ENCODE measurements at places on chromosomes 1 and 21. TPM values are rescaled to one million over a fixed set of nuclear protein-coding genes. Genes with fewer than 3 reads are reported as not detected.

Gene EXO1
- 0.84 TPM for total RNA-seq

DNA sequence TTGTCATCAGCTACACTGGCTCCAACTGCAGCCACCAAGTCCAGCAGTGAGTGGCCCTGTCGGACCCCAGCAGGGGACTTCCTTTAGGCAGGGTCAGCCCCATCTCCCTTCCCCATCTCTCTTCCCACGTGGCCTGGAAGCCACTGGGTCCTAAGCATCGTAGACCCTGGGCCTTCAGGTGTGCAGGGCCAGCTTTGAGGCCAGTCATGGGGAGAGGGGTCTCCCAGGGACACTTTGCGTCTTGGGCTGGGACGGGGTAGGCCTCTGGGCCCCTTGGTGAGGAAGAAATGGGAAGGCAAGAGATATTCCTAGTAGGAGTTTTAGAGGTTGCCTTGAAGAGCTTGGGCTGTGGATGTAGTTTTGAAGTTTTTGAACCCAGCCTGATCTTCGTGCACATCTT, 12.1 kb upstream of the MIIP start:
- DNase-seq, result no peak

DNA sequence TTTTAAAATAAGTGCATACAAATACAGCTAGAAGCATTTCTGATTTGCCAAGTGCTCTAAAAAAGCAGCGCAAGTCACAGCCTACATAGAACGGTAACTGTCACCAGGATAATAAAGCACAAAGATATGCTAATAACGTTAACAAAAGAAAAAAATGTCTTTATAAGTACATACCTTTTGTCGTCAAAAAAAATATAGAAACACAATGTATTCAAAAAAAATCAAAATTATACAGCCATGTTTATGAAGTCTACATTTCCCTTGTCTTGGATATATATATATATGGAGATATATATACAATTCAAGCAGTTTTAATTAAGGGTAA, 3.2 kb downstream of the IRF2BP2 start:
- no peak for DNase-seq

Gene PLA2G4A
- 9.0 TPM for total RNA-seq

DNA sequence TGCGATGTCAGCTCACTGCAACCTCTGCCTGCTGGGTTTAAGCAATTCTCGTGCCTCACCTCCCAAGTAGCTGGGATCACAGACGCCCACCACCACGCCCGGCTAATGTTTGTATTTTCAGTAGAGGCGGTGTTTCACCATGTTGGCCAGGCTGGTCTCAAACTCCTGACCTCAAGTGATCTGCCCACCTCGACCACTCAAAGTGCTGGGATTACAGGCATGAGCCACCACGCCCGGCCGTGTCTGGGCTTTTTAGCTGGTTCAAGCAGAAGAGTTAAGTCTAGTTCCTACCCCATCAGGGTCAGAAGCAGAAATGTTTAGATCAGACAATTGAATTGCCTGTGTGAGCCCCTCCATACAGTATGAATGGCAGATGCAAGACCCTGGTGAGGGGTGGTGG, 27.7 kb upstream of the RIPK4 start:
- DNase-seq, result no peak

GRCh38 chr1:89904219-89904980, 83.6 kb downstream of the LRRC8D start:
- no peak for DNase-seq

DNA sequence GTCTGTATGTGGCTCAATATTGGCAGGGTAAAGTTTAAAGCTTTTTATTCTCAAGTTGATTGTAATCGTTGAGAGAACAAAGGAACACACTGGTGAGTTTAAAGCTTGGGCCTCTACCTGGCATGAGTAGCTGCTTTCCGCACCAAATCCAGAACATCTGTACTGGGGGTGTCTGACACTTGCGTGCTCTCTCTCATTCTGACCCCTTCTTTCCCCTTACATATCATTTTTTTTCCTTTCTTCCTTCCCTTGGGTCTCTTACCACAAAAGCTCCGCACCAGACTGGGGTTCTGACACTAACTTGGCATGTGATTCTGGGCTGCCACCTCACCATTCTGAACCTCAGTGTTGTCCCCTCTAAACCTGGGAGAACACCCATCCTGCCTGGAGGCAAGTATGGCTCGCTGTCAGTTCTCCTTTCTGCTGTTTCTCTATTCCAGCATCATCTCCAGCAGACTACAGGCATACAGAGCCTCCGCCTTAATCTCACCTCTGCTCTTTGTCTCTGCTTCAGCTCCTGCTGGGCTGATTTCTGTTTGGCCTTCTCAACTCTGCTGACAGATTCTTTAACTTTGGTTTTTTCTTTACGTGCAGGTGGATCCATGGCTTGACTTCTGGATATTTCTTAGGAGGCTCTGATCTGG, 859 bp upstream of the ERMAP start:
- no peak for DNase-seq
